ENCODE measurements at places on chromosomes 4 and X.

- no peak for DNase-seq
Measured at GRCh38 chr4:181509073-181509472, 734.1 kb upstream of the TENM3 start.

- peak; percentile 98 for DNase-seq
Measured at GRCh38 chr4:123564758-123565346, 168.3 kb downstream of the SPRY1 start.

DNA sequence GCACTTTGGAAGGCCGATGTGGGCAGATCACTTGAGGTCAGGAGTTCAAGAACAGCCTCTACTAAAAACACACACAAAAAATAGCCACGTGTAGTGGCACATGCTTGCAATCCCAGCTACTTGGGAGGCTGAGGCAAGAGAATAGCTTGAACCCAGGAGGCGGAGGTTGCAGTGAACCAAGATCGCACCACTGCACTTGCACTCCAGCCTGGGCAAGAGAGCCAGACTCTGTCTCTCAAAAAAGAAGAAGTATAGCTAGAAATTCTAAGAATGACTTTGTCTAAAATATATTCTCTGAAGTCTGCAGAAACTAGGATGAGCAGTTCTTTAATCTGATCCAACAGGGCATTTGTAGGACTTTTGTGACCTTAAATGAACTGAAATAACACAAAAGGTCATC, 17.4 kb downstream of the RBM47 start:
- no peak for DNase-seq

DNA sequence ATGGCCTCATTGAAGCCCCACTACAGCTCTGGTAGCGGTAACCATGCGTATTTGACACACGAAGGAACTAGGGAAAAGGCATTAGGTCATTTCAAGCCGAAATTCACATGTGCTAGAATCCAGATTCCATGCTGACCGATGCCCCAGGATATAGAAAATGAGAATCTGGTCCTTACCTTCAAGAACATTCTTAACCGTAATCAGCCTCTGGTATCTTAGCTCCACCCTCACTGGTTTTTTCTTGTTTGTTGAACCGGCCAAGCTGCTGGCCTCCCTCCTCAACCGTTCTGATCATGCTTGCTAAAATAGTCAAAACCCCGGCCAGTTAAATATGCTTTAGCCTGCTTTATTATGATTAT, 876 bp downstream of the HPRT1 start:
- DNase-seq = peak; percentile 54

DNA sequence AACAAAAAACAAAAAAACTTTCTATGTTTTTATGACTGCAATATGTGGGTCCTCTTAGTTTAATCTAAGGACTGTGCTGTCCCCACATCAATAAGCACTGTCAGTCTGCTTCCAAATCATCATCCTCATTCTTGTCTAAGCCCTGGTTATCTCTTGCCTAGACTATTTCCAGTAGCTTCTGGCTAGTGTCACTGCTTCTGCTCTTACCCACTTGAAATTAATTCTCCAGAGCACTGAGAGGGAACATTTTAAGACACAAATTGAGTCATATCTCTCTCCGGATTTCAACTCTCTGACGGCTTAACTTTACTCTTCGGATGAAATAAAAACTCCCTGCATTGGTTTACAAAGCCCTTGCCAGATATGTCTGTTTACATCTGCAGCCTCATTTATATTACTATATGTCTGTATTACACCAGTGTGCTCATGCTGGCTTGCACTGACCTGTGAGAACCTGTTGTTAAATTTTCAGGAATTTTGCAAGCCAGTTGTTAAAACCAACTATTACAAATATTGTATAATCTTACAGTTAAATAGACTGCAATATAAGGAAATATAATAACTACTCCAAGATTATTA, 345.9 kb downstream of the ADGRL3 start:
- no peak for DNase-seq

GRCh38 chr4:89657931-89658700, 178.8 kb downstream of the SNCA start:
- peak; percentile 77 for DNase-seq
